ENCODE measurements at places on chromosomes 6 and 20.

DNA sequence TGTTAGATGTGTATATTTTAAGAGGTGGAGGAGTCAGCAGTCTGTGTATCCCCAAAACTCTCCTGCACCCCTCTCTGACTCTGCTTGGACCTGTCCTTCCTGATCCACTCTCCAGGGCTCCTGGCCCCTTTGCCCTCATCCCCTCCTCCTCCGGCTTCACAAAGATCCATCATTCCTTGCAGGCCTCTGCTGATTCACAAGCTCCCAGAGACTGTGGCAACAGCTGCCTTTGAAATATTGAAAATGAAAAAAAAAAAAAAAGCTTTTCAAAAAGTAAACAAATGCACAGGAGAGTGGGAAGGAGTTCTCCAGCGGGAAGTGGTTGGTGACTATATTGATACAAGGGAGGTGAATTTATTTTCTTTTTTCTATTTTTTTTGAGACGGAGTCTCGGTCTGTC lies 330.2 kb upstream of the SULF2 start:
- no peak for DNase-seq

- no peak for DNase-seq
Observed at GRCh38 chr6:126643352-126643751, 303.4 kb downstream of the CENPW start.

DNA sequence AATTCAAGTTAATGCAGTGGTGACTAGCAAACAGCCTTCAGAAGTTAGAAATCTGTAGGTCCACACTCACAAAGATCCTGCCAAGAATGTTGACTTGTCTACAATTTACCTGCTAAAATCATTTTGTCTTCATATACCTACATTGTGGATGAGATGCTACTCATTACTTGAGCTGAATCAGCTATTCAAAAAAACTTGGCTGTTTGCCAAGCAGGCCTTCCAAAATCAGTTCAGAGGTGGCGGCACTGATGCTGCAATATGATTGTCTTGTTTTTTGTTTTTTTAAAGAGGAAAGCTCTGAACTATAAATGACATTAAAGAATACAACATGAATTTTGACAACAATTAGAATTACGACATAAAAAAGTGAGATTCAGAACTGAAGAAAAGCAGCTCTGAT lies 354.7 kb upstream of the KHDRBS2 start:
- DNase-seq: no peak

- DNase-seq: no peak
Observed at GRCh38 chr6:11209369-11209768, 23.1 kb downstream of the NEDD9 start.

- no peak for DNase-seq
Observed at GRCh38 chr20:50130356-50130723, 17.4 kb upstream of the UBE2V1 start.

GRCh38 chr20:43186312-43186711 lies 3.4 kb downstream of the PTPRT start:
- no peak for DNase-seq

Measured in activated CD4-positive, alpha-beta T cell treated with anti-CD3 and anti-CD28 coated beads, Interleukin-2, amount 50 U/mL, for 48 hours (primary cell).